ENCODE measurements at places on chromosomes 7 and 10.

DNA sequence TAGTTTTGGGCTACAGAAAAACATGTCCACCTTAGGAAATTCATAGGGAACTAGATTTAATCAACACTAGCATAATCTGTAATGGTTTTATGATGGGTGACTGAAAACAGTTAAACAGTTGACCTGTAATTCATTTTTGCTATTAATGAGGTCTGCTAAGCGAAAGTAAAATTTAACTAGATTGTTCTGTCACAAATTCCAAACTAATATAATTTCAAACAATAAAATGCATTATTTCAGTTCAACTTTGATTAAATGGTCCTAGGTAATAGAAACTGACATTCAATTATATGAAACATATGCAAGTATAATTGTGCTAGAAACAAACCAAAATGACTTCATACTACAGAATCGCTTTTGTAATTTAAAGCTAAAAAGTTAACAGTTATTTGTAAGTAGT, 6.9 kb downstream of the NOC3L start:
- DNase-seq: no peak

DNA sequence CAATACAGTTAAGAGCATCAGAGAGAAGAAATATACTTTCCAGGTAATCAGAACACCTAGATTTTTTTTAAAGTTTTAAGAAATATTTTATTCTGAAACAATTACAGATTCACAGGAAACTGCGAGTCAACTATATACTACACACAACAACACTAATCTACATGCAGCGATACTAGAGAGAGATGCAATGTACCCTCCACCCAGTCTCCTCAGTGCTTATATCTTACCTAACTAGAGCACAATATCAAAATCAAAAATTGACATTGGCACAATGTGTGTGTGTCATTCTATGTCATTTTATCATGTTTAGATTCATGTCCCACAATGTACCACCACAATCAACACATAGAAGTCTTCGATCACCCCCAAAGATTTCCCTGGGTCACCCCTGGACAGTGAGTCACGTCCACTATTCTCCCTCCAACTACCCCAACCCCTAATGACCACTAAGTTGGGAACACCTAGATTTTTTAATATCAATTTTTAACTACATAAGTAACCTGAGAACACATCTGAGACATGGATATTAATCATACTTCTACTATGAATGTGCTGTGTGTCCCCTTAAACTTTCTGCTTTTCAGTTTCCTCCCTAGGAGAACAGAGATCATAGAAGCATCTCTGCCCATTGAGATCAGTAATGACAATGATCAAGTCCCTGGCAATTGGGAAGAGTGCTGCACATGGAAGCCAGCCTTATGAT, 86.5 kb downstream of the GSAP start:
- DNase-seq: no peak

DNA sequence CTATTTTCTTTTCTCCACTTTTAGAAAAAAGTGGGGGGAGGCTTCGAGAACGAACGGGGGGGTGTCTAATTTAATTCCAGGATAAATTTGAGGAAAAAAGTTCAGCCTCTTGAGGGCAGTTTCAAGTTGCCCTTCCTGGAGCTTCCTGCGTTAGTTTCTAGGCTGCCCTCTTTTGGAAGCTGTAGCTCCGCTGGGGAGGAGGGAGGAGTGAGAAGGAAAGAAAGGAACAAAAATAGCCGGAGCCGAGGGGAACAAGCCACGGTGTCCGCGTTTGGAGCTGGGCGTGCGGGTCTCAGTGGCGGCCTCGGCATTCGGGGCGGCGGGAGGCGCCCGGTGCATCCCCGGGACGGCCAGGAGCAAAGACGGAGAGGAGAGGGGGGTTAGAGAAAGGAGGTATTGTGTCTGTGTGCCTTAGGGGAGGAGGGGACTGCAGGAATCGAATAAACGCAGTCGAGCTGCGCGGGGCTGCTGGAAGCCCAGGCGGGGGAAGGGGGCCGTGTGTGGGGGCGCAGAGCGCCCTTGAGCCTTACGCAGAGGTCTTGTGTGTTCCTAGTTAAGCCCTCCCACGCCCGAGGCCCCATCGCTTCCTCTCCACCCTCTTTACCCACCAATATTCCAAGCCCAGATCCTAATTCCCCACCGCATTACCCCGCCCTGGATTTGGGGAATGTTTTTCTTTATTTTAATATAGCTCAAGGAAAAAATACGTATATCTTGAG, 2.0 kb upstream of the TNRC18 start:
- no peak for DNase-seq

DNA sequence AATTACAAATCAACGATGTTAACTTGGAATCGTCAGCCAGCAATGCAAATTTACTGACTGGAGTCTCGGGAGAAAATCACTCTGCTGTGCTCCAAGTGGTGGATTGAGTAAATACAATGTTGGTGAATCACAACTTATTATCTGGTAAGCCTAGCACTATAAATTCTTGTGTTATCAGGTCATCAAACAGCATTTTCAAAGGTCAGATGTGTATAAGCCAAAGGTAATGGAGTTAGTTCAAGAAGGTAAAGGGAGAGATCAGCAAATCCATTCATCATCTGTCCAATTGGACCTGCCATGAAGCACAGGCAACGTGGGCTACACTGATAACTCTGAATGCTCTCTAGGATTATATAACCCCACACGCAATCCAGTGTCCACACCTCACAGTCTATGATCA, 13.9 kb downstream of the CUBN start:
- no peak for DNase-seq

DNA sequence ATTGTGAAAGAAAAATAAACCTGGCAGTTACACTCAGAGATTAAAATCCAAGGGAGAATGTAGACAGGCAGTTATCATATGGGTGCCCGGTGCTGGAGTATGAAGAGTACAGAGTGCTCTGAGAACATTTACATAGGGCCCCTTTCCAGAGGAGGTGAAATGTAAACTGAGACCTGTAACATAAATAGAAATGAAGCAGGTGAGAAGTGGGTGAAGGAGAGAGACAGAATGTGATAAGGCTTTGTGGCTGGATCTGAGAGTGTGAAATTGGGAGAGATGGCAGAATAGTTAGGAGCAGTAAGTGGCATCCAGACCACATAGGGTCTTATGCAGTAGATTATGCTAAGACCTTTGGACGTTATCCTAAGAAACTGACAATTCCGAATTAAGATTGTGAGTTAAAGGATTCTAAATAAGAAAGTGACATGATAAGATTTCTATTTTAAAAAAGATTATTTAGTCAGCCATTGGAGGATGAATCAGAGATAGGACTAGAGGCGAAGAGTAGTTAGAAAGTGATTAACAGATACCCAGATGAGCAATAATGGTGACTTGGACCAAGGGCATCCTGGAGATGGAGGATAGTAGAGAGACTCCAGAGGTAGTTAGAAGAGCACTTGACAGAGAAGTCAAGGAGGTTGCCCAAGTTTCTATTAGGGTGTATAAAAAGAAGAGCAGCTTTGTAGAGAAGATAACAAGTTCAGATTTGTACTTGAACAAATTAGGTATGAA, 36.7 kb downstream of the DNAH11 start:
- no peak for DNase-seq

GRCh38 chr7:122726881-122727280, 24.2 kb upstream of the RNF148 start:
- DNase-seq: no peak

DNA sequence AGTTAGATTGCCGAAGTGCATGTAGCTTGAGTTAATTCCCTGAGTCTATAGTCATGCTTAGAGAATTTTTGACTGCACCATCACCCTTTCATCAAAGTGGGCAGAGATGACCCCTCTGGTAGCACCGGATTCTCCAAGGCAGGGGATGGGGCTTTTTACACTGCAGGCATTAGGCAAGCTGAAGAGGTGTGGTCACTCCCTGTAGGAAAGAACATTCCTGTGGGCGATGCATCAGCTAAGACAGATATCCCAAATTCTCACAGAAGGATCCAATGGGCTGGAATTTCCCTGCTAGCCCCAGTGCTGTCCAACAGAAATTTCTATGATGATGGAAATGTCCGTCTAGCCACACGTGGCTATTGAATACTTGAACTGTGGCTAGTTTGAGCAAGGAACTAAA, 118.2 kb downstream of the ADAM12 start:
- no peak for DNase-seq
